ENCODE measurements at places on chromosomes 12 and 14.
A peak's percentile ranks its signal among the peaks of the same experiment; 100 is the strongest.

GRCh38 chr12:109264095-109264942 lies 44.8 kb downstream of the FOXN4 start:
- DNase-seq = peak; percentile 67

- no peak for DNase-seq
Observed at GRCh38 chr14:72418806-72419205, 475.1 kb downstream of the DPF3 start.

- peak; percentile 93 for DNase-seq
Observed at GRCh38 chr14:91374879-91375702, 42.5 kb downstream of the CCDC88C start.

GRCh38 chr12:111596985-111597830 lies 1.9 kb downstream of the ATXN2 start:
- DNase-seq = no peak

DNA sequence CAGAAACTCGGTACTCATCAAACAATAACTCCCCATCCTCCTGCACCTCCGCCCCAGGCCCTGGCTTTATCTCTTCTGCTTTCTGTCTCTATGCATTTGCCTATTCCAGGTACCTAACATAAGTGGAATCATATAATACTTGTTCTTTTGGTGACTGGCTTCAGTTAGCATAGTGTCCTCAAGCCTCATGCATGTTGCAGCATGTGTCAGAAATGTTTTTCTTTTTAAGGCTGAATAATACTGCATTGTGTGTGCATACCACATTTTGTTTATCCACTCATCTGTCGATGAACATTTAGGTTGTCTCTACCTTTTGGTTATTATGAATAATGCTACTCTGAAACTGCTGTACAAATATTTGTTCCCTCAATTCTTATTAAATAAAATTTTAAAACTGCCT lies 117.1 kb downstream of the KICS2 start:
- DNase-seq = no peak

GRCh38 chr12:107402041-107403022 lies 283.3 kb upstream of the PWP1 start:
- DNase-seq = peak; percentile 51

GRCh38 chr12:11894890-11895289 lies 175.8 kb upstream of the BCL2L14 start:
- DNase-seq = no peak

GRCh38 chr14:68543516-68543915 lies 249.4 kb downstream of the ZFP36L1 start:
- no peak for DNase-seq

- DNase-seq = no peak
Observed at GRCh38 chr12:4830556-4831210, 79.0 kb upstream of the KCNA1 start.

DNA sequence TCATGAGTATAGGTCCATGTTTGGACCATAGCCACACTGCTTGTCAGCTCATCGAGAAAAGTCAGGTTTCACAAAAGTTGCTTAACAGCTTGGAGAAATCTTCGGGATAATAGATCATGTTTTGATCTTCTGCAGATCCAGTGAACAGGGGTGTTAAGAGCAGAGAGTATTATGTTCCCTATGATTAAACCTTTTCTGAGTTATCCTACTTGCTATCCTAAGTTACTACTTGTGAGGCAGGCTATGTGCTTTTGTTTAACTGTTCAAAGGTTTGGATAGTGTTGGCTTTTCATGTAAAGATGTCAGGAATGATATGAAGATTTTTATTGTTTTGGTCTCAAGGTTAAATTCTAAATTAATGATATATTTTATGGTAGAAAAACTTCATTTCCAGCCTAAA lies 11.1 kb downstream of the NAA30 start:
- DNase-seq = no peak

GRCh38 chr12:65276916-65277530 lies 1.5 kb upstream of the MSRB3 start:
- DNase-seq = no peak

- peak; percentile 82 for DNase-seq
Observed at GRCh38 chr14:96275177-96276112, 19.4 kb downstream of the BDKRB1 start.

GRCh38 chr12:62319058-62319457 lies 58.9 kb downstream of the USP15 start:
- DNase-seq = no peak

GRCh38 chr12:12731785-12732184 lies 14.6 kb downstream of the CDKN1B start:
- no peak for DNase-seq

DNA sequence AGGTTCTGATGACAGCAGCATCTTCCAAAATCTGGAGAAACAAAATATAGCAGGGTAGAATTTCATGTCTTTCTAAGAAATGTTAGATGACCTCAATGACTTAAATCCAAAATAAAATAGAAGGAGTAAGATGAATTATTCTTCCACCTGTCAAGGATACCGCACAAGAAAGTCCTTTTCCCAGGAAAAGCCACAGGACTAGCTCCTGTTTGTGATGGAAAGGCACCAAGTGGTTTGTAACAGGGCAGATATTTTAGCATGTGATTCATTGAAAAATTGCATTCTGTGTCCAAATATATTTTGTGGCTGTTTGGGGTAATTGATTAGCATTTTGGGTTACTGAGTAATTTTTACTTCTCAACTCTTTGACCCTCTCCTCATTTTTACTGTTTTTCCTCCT lies 2.7 kb downstream of the CD163L1 start:
- no peak for DNase-seq

DNA sequence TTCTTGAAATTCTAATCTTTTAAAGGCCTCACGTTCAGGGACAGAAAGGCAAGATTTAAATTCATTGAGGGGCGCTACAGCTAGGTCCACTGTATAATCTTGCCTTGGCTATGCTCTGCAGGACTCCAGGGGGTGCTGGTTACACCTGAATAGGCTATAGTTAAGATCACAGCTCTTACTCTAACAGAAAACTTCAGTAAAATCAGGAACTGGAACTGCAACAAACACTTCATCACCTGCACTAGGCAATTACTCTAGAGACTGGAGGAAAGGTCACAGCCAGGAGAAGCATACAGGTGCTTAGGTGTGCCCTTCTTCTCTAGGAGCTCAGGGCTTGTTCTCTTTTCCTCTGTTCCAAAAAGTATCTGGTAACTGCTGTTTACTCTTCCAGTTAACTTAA lies 20.9 kb downstream of the SLCO1C1 start:
- no peak for DNase-seq

GRCh38 chr12:5222011-5222461 lies 178.4 kb downstream of the KCNA5 start:
- no peak for DNase-seq

- DNase-seq = no peak
Observed at GRCh38 chr12:123868791-123869190, 103.8 kb downstream of the CCDC92 start.

GRCh38 chr14:93305725-93306418 lies 27.0 kb downstream of the BTBD7 start:
- no peak for DNase-seq

DNA sequence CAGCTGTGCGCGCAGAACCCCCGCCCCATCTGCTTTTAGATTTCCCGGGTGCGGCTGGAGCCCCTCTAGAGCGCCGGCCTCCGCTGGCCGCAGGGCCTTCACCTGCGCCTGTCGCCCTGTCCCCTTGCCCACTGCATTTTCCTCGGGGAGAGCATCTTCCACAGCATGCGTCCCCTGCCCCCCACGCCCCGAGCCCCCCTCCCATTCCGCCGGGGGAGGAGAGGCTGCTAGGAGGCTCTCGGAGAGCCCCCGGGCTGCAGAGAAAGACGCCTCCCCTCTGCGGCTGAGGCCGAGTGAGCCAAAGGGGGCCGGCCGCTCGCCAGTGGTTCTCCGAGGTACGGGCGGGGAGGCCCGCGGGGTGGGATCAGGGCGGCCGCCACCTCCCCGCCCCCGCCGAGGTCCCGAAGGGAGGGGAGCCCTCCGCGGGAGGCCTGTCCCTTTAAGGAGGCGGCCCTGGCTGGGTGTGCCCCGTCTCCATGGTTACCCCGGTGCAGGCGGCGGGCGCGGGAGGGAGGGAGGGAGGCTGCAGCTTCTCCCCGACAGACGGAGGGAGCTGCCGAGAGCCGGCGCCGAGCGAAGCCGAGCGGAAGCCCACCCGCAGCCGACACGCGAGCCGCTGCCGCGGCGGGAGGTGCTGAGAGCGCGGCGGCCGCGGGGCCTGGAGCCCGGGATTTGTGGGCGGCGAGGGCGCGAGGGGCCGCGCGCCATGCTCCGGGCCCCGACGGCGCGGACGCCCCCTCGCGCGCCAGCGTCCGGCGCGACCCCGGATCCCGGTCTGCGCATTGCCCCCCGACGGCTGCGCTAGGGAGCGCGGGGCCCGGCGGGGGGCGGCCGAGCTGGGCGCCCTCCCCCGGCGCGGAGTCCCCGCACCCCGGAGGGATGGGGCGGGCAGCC lies at the start of gene KCNH3:
Gene KCNH3, plus strand, starts transcription at position 521 of the 894 bp plus-strand sequence. CDS start 387 bp downstream, outside the sequence.
- DNase-seq = peak; percentile 49

GRCh38 chr12:42372154-42372791 lies 46.3 kb downstream of the PPHLN1 start:
- peak; percentile 28 for DNase-seq

DNA sequence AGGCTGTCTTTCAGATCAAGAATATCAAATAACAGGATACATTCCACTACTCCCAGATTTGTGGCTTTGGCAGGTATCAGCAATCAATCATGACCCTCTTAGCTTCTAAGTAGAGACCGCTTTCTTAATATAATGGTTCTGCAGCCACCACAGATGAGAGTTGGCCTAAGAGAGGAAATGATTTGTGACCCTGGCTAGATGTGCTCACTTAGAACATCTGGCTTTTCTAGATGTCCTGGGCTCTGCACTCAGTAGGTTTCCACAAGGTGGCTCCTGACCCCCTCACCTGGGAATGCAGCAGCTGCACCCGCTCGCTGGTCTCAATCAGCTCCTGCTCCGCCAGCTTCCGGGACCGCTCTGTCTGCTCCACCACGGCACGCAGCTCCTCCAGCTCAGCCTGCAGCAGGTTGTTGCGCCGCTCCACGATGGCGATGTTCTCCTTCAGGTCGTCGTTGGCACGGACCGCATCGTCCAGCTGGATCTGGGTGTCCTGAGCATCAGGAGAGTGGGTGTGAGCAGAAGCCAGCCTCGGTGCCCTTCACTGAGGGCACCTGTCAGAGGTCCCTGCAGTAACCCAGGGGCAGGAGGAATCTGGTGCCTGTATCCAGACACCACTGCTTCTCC lies 8.9 kb downstream of the CMTM5 start:
- no peak for DNase-seq

GRCh38 chr12:42019746-42020145 lies 124.9 kb downstream of the GXYLT1 start:
- no peak for DNase-seq

DNA sequence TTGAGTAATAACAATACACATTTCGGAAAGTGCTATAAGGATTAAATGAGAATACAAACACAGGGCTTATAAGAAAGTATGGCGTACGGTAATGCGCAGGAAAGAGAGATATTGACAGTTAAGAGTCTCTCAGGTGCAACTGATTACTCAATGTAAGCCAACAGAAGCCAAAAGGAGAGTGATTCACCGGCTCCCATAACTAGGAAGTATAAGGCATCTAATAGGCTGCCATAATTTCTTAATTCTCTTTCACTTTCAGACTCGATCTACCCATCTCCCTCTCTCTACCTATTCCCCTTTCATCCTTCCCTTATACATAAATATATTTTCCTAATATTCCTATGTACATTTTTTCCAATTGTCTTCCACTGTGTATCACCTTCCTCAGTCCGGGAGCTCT lies 90.0 kb downstream of the MDGA2 start:
- no peak for DNase-seq

GRCh38 chr14:58805605-58806409 lies 168.0 kb downstream of the DACT1 start:
- DNase-seq = no peak

DNA sequence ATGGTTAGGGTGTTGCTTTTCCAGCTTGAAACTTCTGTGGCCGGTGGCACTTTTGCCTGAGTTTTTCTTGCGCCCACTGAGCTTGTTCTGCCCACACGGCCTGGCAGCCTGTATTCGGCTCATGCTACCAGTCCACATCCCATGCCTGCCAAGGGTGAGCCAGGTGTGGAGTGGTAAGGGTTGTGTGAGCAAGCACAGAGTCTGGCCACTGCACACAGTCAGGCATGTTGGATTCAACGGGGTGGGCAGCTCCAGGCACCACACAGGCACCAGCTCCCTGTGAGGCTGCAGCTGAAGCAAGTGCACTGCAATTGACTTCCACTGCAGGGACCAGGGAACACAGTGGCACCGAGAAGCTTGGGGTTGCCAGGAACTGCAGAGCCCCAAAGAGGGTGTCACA lies 18.8 kb upstream of the NTS start:
- no peak for DNase-seq

DNA sequence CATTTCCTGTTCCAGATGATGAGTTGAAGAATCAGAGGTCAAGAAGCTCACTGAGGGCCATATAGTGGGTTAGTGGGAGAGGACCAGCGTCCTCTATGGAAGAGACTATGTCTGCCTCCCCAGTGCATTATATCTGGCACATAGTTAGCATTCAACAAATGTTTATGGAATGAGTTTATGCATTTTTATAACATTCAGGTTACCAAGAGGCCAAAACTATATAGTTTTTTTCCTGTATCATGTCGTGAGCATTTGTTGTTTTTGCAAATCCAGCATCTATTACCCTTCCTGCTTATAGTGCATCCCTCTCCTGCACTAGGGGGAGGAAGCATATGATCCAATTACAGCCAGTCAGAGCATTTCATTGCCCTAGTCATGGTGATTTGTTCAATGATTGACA lies 60.6 kb downstream of the SUDS3 start:
- no peak for DNase-seq

GRCh38 chr14:61461808-61462275 lies 140.5 kb downstream of the PRKCH start:
- peak; percentile 89 for DNase-seq

GRCh38 chr14:106633721-106634120 lies 1107.3 kb downstream of the TMEM121 start:
- DNase-seq = no peak

GRCh38 chr12:124247331-124247730 lies 47.6 kb upstream of the RFLNA start:
- no peak for DNase-seq

DNA sequence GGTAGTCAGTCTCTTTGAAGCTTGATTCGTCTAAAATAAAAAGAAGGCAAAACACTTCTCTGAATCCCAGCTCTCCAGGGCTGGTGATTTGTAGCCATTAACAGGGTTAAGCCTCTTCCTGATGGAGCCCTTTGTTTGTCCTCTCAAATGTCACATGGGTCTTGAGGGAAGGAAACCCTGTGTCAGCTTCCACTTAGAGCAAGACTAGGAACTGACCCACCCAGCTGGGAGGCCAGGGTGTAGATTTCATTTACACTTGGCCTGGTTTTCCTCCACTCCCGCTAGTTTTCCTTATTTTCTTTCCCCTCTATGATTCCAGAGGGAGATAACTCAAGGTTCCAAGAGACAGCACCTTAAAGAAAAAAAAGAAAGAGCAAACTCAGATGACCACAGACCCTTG lies 230.5 kb upstream of the EGLN3 start:
- DNase-seq = no peak

- no peak for DNase-seq
Observed at GRCh38 chr12:74959657-74960056, 250.0 kb downstream of the KCNC2 start.

DNA sequence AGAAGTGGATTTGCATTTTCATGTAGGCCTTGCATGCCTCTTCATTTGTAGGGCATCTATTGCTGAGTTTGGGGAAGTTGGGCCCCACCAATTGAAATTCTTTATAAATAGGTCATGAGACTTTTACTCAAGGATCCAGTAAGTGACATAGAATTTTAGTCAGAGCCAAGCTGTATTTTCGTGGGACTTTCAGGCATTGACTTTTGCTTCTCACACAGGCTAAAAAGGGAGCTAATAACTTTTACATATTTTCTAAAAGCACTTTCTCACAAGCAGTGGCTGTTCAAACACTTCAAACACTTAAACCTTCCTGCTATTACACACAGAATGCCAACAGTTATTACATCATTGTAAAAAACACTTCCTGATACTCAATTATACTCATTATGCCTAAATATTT lies 260.5 kb downstream of the MSRB3 start:
- no peak for DNase-seq
